ENCODE measurements at places on chromosomes 1 and 21.

DNA sequence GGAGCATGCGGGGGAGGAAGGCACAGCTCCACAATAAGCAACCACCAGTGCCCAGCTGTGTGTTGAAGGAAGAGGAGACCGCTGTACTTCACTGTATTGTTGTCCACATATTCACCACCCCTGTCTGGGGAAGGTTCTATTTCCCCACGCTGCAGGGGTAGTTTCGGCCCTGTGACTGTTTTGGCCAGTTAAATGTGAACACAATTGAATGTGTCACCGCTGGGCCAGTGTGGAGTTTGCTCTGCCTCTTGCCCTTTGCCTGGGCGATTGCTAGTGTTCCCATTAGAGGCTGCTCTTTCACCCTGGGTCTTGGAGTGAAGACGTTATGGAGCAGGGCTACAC, 32.6 kb downstream of the UBE4B start:
- no peak for DNase-seq

DNA sequence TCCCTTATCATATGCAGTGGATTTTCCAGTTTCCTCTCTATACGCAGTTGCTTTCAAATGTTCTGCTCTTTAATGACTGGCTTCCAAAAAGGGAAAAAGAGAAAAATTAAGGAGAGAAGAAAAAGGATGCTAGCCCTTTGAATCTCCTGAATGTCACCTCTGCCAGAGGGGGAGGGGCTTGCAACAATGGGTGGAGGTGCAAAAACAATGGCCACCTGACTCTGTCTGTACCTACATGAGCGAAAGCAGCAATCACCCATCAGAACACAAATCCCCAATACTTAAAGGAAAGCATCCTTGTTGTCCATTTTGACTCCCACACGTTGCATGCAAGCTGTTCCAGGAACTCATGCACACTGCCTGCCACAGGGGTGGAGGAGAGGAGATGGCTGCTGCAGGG, 61.2 kb downstream of the CCDC30 start:
- DNase-seq, result no peak

GRCh38 chr21:46120301-46121285, 22.7 kb downstream of the COL6A2 start:
- no peak for DNase-seq

GRCh38 chr1:167878372-167879160, 35.4 kb downstream of the ADCY10 start:
- no peak for DNase-seq

DNA sequence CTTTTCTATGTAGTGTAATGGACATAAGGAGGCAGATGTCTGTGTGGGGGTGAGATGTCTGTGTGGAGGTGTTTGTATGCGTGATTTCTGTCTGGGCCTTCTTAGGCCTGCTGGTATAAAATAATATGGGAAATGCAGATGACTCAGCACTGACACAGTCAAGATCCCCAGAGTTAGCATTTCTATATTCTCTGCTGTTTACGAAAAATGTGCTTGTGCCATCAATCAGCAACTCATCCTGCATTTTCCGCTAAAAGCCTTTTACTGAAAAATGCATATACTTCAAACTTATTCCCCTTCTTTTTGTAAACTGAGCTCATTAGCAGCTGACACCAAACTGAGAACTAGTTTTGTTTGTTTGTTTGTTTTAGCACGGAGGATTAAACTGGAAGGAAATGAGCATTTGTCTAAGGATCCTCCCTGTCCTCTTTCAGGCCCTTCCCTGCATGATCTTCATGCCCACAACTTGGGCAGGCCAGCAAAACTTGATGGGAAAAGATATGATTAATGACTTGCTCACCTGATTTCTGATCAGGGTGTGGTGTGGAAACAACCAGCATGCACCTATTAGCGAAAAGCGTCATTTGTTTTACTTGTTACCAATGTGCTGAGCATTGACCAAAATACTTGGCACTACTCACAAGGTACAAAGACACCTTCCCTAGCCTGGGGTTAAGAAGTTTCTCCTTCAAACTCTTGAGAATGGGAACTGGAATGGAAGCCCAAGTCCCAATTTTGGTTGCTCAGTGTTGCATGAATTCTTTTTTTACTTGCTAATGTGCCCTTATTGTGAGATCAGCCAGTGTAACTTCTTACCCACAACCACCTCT, 77.4 kb downstream of the NDUFS5 start:
- no peak for DNase-seq

GRCh38 chr1:42209526-42210251, 45.1 kb upstream of the GUCA2A start:
- no peak for DNase-seq

GRCh38 chr1:42914092-42914627, 44.5 kb downstream of the SLC2A1 start:
- no peak for DNase-seq
